ENCODE measurements at places on chromosomes 11 and 22.

DNA sequence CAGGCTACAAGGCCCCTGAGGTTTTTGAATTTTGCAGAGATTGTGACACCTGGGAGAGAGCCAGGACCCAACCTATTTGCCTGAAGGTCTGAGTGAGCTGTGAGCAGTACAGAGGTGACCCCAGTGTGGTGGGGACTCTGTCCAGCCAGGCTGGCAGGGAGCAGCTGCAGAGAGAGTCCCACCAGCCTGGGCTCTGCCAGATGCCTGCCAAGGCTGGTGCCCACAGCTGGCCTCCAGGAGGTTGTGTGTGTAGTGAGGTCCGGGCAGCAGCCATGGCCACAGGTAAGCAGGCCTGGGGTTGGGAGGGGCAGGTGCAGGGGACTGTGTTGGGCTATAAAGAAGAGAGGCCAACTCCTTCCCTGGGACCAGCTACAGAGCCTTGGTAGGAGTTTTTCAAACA lies 144.8 kb downstream of the CRYBB2 start:
- no peak for DNase-seq

DNA sequence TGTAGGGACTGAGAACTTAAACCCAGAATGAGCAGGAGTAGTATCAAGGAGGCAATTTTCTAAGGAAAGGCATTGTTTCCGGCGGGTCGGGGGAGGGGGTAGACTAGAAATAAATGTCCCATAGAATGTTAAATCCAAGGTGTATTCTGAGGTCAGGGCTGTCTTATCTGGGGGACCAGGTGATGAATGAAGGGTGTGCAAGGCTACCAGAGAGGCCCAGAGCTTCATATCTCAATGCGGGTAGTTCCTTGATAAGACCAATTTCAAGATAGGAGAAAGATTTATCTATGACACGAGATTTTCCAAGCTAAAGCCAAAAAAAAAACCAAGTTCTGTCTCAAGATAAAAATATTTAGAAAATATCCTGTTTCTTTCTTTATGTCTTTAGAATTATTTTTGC lies 8.3 kb upstream of the RCE1 start:
- no peak for DNase-seq

- DNase-seq: no peak
Measured at GRCh38 chr22:42993651-42994275, 21.2 kb downstream of the PACSIN2 start.

- no peak for DNase-seq
Measured at GRCh38 chr11:35274909-35275785, 136.2 kb downstream of the CD44 start.

DNA sequence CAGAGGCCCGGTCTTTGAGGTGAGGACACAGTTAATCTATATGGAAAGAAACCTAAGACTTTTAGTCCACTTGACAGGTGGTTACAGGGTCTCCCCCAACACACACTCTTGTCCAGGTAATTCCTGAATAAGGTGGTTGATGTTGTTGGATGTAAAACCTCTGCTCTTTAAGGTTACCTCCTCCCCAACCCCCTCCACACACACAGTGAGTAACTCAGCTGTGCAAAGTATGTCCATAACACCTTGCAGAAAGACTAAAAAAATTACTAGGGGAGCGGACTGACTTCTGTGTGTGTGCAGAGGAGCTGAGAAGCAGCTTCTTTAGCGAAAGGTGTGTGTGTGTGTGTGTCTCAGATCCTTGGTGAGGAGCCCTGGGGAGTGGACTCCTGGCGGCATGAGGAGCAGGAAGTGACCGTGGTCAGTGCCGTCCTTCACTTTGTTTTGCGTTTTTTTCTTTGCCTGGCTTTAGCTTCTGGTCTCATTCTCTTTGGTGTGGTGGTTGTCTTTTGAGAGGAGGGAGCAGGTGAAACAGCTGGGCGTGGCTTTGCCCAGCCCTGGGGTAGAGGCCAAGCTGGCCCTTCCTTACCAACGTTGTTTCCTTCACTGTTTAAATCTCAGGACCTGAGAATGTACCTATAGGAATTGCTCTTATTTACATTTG lies 1.7 kb downstream of the ZBED4 start:
- no peak for DNase-seq

GRCh38 chr11:70548976-70549375 lies 150.6 kb downstream of the CTTN start:
- no peak for DNase-seq
